ENCODE measurements at places on chromosomes 1 and 21. TPM values are rescaled to one million over a fixed set of nuclear protein-coding genes. Genes with fewer than 3 reads are reported as not detected.

DNA sequence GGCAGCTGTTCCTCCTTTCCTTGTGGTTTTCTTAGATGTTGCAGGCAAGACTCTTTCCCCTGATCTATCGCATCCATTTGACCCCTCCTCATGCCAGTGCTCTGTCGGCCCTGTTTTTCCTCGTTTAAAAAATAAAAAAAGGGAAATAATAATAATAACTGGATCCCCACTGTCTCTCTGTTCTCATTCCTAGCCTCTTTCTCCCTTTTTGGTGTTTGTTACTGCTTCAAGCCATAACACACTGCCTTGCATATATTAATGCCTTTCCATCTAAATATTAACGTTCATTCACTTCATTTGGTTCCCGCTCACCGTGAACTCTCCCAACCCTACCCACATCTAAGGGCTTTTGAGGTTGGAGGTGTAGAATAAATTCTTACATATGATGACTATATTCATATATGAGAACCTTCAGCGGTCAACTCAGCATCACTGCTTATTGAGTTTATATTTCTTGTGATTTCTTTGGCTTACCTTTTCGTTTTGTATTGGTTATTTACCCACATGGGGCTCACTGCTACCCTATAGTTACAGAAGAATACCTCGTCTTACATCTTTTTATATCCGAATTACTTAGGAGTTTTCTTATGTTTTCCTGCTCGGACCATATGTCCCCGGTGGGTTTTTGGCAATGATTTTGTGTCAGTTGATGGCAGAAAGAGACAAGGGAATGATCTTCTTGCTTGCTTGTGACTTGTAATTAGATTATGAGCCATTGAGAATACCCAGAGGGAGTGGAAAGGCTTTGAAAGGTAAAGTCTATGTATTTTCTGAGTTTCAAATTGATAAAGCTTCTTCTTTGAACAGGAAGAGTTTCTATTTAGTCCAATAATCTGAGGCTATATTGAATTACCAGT, 805 bp downstream of the ATG4C start:
- no peak for DNase-seq

GRCh38 chr1:227219715-227220292, 98.5 kb downstream of the CDC42BPA start:
- DNase-seq: no peak

- no peak for DNase-seq
Measured at GRCh38 chr1:200896531-200897196, 2.0 kb downstream of the INAVA start.

DNA sequence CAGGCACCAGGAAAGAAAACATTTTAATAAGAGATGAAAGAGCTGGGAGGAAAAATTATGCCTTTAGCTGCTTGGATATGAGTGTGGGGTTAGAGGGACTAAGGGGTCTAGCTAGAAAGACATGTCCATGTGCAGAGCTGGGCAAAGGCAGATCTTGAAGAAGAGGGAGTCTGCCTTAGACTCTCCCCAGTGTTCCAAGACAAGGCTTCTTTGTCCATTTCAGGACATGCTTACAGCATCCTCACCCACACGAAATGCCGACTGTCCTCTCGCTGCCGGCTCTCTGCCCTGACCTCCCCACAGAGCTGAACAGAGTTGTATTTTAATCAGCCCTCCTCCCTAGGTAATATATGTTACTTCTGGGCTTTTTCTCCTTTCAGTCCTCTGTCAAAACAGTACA, 100.7 kb upstream of the ATP1B1 start:
- DNase-seq: no peak

DNA sequence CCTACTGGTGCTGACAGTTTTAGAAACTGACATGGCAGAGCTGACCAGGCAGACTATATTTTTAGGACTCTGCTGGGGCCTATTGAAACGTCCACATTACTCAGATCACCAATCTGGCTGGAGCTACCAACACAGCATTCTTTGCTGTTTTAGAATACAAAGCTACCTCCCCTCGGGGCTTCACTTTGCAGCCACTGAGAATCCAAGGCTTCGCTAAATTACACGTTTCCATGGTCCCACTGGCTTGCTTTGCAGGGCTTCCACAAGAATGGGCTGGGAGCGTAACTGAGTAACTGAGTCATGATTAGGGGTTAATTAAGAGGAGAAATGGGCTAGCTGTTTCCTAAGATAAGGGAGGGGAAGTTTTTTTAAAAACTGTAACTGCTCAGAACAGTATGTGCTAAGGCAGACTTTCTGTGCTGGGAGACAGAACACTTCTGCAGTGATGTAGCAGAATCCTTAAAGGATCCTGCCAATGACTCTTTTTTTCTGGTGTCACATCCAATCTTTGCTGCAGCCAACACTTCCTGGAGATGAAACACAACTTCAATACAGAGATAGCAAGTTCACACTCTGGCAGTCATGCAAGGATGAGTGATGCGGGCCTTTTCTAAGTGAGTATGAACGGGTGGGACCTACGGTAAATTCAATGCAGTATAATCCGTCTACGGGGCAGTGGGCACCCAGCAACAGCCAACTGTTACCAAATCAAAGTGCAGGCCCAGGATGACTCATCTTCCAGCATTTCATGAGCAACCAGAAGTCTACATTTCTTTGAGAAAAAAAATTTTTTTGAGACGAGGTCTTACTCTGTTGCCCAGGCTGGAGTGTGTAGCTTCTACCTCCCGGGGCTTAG, 21.5 kb downstream of the NDUFS5 start:
- no peak for DNase-seq

GRCh38 chr1:77056525-77056924, 162.7 kb downstream of the PIGK start:
- DNase-seq: no peak

Gene BEND5
- 0.80 TPM for total RNA-seq

- no peak for DNase-seq
Measured at GRCh38 chr1:201329286-201329685, 46.0 kb downstream of the PKP1 start.

- DNase-seq: no peak
Measured at GRCh38 chr1:89546082-89546889, 21.7 kb downstream of the LRRC8B start.

DNA sequence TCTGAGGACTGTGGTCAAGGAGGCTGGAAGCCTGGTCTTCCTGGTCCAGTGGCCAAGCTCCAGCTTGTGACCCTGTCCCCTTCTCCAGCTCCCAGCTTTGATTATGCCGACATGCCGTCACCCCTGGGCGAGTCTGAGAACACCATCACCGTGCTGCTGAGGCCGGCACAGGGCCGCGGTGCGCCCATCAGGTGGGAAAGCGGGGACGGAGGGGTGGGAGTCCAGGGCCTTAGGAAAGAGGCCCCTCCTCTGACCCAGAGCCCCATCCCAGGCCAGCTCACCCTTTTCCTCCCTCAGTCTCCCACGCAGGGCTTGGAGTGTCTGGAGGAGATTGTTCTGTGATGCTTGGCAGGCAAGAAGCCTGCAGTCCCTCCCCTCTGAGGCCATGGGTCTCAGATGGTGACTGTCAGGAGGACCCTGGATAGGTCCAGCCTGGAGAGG, 43.6 kb downstream of the PTPRU start:
- DNase-seq: no peak

- no peak for DNase-seq
Measured at GRCh38 chr1:1997576-1997975, 6.0 kb downstream of the CFAP74 start.

DNA sequence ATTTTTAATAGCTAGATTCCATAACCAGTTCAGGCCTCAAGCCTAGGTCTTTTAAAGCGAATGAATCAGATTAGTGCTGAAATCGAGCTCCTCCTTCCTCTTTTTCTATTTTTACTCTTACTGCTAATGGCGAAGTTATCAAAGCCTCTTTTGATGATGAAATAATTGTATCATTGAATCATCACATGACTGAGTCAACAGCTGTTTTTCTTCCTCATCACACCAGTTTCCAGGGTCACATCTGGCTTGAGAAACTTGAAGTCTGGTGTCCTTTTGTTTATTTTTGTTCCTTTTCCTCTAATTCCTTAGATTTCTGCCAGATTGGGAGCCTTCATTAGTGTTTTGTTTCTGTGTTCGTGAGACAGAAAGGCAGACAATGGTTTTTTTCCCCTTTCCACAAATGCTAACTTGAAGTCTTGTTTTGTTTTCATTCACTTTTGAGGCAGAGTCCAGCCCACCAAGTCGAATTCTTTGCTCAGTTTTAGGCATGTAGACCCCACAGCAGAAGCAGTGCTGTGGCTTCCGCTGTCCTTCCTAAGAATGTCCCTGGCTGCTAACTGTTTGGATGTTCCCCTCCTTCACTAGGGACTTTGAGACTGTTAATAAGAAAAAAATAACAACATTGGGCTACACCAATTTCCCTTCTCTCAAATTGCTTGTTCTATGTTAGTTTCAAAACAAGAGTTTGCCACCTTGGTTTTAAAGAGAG, 51.9 kb upstream of the FMOD start:
- no peak for DNase-seq

Gene SPATA17
- total RNA-seq: not detected

- no peak for DNase-seq
Measured at GRCh38 chr1:96475903-96476302, 245.7 kb upstream of the PTBP2 start.

DNA sequence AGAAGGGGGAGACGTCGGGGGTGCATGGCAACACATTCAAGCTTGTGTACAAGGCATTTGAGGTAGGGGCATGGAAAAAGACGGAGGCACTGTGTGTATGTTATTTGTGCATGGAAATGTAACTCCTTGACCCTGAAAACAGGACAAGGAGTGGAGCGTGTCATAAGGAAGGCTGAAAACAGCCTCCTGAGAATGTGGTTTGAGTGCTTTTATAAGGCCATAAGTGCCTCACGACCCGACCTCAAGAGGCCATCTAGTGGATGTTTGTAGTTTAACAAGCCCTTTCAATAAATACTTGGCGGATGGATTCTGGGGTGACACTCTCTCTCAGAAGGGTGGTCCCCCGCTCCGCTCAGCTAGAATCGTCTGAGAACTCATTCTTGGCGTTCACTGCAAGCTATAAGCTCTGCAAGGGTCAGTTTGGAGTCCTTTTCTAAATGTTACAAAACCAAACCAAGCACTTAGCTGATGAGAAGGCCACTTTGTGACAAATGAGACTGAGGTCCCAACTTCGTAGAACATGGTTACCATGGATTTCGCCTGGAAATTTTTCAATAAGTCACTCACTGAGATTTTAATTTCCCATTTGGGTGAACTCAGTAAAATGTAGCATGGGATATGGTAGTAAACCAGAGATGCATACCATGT, 38.8 kb upstream of the CLCA4 start:
- no peak for DNase-seq

DNA sequence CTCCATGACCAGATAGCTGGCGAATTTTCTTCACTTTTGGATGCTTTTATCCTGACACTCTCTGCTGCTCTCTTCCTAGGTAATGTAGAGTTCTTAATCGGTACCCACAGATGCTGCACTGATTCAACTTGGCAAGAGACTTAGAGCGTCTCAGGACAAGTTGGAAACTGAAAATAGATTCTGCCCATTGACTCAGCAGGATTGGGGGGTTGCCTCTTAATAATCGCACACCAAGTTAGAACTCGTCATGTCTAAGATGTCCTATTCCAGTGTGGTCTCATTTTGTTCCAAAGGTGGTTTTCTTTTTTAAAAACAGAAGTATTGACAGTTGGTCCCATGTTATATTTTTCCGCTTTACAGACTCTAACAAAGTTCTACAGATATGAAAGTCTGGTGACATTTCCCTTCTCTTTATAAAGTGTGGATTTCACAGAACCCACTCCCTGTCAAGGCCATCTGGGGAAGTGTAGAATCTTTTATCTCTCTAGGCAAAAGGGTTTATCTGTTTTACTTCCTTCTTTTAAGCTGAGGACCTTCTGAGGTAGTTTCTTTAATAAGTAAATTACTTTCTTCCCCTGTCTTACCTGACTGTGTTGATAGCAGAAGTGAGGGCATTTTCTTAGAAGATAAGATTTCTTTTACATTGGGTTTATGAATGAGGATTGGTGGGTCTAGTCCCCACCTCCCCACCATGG, 12.1 kb upstream of the DIPK1A start:
- DNase-seq: no peak

DNA sequence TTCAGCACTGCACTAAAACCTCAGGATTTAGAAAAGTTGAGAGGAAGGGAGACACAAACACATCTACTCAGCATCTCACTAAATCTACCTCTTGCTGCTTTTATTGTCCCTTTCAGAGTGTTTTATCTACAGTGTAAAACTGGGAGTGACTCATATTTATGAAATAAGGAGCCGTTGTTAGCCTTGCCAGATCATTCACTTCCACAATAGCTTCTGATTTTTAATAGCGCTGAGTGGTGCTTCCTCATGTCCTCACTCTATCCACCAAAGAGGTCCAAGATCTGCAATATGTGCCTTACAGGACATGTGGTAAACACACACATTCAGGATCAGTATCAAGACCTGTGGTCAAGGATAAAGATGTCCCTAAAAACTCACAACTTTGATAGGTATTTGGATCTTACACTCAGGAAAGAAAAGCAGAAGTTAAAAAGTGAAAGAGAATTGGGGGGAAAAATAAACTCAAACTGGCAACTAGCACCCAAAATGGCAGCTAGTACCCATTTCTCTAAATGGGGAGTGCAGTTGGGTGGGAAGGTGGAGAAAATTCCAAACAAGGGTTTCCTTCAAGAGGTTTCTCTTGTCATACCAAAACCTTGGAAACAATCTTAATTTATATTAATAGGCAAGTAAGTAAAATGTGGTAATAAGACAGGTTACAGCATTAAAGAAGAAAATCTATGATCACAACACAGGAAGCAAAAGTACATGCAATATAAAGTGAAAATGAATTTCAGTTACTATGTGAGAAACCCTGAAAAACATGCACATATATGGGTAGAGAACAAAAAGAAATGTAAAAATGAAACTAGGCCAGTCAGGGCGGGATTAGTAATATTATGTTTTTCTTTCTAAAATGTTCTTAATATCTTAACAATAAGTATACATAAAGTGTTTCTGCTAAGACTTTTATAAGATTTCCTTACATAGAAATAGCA, 15.9 kb downstream of the DUSP10 start:
- DNase-seq: no peak

DNA sequence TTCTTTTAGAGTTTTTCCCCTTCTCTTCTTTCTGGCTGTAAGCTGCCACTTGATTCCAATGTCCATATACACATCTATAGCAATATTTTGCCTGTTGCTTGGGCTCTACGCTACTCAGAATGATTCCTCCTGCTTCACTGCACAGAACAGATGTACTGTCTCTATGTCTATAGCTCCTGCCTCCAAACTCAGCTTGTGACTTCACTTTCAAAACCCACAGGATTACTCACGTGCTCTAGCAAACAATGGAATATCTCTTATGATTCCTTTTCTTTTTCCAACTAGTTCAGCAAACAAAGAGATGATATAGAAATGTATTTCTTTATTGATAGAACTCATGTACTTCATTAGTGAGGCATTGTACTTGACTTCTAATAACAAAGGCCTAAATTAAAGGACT, 80.5 kb upstream of the SOX13 start:
- no peak for DNase-seq

- no peak for DNase-seq
Measured at GRCh38 chr1:159079525-159079924, 3.0 kb upstream of the AIM2 start.

DNA sequence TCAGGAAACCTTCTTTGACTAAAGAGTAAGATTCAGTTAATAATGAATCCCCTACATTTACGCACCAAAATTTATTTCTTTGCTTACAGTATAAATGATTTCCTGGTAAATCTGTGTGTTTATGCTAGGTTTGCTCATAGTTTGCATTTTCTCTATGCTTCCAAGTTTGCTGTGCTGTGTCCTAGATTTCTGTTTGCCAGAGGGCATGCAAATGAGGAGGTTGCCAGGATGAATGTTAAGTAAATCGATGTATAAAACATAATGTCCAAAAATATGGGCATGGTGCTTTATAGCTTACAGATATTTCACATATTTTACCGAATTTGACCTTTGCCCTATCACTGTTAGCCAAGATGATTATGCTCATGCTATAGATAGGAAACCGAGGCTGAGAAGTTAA, 63.8 kb downstream of the TBX19 start:
- DNase-seq: no peak

Gene TNFRSF8
- total RNA-seq: 34.3 TPM

Gene RGSL1
- total RNA-seq: not detected
